Activated T-cell treated with anti-CD3 and anti-CD28 coated beads, Interleukin-2, amount 50 U/mL, for 4 hours (primary cell): ENCODE measurements at places on chromosomes 12 and 14. TPM values are rescaled to one million over a fixed set of nuclear protein-coding genes. Genes with fewer than 3 reads are reported as not detected.

GRCh38 chr12:108622421-108622820, 11.3 kb downstream of the SELPLG start:
- no peak for DNase-seq

GRCh38 chr12:74490390-74491064, 47.1 kb upstream of the ATXN7L3B start:
- DNase-seq = no peak

APOLD1 gene
- total RNA-seq = 1.6 TPM

GRCh38 chr14:24366721-24367513, 1.1 kb upstream of the NFATC4 start:
- DNase-seq = no peak

GRCh38 chr14:95070748-95071435, 86.4 kb downstream of the DICER1 start:
- DNase-seq = no peak

DCN gene
- total RNA-seq = 3.4 TPM

- DNase-seq = no peak
Measured at GRCh38 chr12:130633771-130634170, 82.3 kb downstream of the RIMBP2 start.

- DNase-seq = no peak
Measured at GRCh38 chr12:25388183-25388582, 137.5 kb upstream of the KRAS start.

GRCh38 chr12:2120982-2121758, 68.4 kb downstream of the CACNA1C start:
- DNase-seq = no peak

DNA sequence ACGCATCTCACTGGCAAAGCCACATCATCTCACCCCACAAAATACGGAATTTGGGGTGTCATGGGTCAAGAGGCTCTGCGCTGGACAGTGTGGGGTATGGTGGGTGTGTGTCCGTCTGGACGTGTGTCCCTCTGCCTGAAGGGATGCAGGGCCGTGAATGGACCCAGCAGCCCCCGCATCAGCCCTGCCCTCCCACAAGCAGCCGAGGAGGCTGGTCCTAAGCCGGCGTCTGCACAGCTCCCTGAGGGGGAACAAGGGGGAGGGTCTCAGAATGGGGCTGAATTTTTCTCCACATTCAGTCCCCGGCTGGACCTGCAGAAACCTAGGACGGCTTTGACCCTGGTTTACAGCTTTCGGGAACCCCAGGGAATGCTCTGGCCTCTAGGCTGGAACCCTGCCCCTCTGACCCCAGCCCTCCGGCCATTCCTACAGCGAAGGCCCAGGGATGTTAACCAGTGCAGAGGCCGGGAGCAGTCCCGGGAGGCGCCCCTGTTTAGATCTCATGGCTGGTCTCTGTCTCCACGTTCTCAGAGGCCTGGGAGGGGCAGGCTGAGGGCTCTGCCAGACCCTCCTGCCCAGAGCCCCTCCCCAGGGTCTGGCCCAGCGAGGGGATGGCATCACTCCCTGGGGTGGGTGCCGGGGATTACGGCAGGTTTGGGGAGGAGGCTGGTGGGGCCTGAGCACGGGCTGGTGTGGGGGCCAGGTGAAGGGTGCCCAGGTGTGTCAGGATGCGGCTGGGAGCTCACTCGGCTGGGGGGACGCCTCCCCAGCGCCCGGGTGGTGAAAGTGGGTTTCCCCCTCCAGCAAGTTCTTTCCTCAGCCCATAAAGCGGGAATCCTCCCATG, 156.5 kb upstream of the C14orf180 start:
- no peak for DNase-seq

KERA gene
- not detected for total RNA-seq

DNA sequence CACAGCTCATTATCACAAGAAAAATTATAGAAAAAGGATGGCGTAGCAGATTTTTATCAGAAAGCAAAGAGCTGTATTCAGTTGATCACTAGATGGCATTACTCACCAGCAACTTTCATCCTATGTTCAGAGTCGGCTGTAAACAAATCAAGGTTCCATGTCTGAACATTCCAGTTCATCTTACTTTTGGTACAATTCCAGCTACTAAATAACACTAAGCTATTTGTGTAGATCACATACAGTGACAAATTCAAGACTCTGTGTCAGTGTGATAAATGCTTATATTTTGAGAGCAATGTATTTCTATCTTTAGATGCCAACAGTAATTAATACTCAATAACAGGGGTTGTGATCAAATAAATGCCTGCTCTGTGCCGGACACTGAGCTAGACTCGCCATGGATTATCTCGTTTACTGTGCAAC, 30.1 kb downstream of the NRDE2 start:
- DNase-seq = no peak

AICDA gene
- total RNA-seq = not detected

DNA sequence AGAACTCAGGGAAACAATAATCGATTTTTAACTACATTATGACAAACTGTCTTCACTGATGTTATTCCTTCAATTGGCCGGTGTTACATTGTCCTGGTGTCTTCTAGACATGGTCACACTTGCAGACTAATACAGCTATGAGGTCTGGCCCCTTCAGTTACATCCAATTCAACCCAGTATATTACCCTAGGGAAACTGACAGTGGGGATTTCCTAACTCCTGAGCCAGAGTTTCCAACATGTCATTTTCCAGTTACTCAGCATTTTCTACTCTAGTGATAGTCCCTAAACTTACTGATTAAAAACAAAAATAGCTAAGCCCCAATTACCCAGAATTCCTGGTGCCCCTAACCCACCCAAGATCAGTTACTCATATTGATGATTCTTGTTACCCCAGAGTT, 21.1 kb downstream of the IFNG start:
- no peak for DNase-seq

ASPG gene
- total RNA-seq = 0.19 TPM

KRT71 gene
- not detected for total RNA-seq

DNA sequence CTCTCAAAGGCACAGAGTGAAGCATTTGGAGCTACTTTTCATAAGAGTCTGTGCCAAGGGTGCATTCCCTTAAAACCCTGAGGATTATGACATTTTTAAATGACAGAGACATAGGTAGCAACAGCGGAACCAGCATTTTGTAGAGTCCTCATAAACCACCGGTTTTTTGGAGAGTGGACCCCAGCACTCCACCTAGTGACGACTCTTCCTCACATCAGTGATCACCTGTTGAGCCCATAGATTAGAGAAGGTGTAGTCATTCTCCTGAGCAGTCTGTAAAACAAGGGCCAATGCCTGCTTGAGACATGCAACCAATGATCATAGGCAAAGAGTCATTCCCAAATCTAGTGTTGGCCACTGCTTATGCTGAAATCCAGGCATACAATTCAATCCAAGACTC, 399.1 kb downstream of the GXYLT1 start:
- no peak for DNase-seq

- no peak for DNase-seq
Measured at GRCh38 chr14:33343016-33343415, 404.3 kb downstream of the NPAS3 start.

PLEKHH1 gene
- 1.1 TPM for total RNA-seq

DNA sequence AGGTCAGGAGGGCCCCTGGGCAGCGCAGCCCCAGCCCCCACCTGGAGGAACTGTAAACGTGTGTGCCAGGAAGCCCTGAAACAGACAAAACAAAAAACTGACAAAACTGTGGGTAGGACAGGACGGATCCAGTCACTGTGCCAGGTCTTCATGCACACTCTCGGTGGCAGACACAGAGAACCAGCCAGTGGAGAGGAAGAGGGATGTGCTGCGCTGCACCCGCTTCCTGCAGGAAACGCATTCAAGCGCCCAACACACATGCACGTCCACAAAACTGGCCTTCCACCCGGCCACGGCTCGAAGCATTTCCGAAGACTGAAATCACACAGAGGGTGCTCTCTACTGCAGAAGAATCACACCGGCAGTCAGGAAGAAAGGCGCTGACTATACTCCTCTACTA, 16.9 kb downstream of the BRF1 start:
- no peak for DNase-seq

DNA sequence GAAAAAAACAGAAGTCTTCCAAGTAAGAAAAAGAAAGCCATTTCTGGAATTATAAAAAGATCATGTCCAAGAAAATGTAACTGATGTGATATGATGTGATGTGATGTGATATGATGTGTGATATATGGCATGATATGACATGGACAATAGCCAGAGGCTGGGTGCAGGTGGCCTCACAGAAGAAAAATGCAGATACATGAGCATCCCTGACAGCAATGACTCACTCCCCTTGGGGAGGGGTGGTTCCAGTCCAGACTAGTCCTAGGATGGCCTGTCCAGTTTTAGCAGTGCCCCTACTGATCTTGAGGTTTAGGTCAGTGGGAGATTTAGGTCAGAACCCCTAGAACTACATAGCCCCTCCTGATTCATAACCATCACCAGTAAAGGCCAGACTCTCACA, 3.5 kb upstream of the RHOJ start:
- DNase-seq = no peak

GRCh38 chr14:104989236-104989950, 3.8 kb downstream of the CLBA1 start:
- DNase-seq = no peak
